ENCODE measurements at places on chromosomes 2 and 18.

DNA sequence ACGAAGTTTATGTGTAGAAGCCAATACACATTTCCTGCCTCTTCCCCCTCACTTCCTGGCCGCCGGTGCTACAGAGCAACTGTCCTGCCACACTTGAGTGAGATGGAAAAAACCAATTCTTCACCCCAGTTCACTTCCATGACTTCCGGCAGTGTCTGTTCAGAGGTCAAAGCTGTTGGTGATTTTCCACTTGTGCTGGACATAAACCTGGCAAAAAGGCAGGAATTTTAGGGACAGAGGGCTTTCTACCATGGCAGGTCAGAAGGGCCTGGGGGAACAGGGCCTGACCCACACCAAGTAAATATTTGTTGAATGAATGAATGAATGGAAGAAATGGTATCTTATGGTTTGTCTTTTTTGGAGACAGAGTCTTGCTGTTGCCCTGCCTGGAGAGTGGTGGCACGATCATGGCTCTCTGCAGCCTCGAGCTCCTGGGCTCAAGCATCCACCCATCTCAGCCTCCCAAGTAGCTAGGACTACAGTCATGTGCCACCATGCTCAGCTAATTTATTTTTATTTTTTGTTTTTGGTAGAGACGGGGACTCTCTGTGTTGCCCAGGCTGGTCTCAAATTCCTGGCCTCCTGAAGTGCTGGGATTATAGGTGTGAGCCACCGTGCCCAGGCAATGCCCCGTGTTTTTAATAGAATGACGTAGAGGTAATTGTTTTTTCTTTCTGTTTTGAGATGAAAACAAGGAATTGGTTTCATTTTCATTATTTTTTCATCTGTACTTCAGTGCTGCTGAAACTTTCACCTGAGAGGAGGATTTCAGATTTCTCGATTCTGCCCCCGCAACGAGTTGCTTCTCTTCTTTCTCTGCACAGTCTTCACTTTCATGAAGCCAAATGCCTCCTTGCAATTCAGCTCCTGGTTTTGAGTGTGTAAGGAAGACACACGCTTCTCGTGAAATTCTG lies 48.0 kb upstream of the LPIN2 start:
- DNase-seq = no peak

DNA sequence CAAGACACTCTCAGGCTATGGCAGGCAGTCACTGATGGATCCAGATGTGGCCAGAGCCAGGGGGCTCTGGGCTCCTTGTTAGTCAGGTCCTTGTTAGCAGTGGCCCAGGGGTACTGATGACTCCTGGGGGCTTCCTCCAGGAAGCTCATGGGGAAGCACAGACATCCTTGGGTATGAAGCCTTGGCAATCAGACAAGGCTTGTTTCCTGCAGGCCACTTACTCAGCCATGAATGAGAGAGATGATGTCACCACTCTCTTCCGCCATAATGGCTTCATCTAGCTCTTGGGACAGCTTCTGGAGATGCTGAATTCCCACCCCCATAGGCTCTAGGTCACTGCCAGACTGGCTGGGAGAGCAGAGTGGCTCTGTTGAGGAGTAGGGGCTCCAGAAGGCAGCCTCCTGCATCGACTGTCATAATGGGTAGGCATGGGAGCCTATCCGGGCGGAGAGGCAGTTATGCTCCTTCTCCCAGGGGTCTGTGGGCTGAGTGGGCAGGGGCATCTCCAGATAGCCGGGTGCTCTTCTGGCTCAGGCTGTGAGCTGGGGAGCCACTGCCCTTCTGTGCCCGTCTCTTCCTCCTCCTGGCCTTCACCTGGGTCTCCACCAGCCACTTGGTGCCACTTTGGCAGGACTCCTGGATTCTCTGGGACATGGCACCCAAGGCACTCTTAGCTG lies 40.2 kb upstream of the BMPR2 start:
- no peak for DNase-seq

DNA sequence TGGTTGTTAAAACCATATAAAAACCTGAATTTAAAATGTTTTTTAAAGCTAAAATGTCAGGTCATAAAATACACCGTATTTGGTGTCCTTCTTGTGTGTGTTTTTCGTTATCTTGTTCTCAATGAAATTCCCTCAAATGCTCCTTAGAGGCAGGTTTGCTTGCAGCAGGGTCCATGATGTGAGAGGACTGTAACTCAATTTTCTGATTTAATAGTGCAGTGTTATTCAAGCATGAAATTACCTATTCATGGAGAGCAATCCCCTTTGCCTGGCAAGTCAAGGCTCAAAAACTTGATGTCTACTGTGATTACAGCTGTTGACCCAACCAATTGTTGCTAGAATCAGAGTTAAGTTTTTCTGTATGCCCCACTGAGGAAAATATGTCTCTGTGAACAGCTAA lies 318.2 kb downstream of the GALNT13 start:
- DNase-seq = no peak

DNA sequence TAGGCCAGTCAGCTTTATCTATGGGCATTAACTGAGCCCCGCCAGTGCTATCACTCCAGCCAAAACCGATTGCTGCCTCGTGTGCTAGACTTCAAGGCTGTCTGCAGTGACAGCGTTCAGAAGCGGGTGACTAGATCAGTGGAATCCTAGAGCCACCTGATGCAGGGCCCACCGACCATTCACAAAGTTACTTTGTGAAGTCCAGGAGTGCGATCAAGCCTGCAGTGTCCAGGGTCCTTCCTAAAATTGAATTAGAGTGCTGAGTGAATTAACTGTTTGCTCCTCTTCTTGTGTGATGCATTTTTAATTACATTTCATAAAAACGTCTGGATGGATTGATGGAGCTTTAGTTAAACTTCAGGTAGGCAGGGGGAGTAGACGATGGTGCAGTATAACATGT lies 13.9 kb downstream of the PCARE start:
- DNase-seq = no peak

GRCh38 chr2:32811696-32812095 lies 135.1 kb upstream of the LTBP1 start:
- DNase-seq = no peak

DNA sequence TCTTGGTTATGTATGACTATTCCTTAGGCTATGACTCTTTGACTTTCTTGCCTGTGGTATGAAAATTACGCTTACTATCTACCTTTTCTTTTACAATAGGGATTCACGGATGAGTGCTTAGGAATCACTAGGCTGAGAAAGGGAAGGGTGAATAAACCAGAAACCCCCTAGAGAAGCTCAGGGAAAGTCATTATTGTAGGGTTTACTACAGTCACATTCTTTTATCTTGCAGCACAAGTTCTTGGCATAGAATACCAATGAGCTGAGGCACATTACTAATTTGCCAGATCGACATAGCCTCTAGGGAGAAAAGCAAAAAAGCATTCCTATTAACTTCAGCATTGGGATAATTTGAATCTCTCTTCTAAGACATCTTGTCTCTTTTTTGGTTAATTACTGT lies 103.3 kb downstream of the ST6GAL2 start:
- no peak for DNase-seq

DNA sequence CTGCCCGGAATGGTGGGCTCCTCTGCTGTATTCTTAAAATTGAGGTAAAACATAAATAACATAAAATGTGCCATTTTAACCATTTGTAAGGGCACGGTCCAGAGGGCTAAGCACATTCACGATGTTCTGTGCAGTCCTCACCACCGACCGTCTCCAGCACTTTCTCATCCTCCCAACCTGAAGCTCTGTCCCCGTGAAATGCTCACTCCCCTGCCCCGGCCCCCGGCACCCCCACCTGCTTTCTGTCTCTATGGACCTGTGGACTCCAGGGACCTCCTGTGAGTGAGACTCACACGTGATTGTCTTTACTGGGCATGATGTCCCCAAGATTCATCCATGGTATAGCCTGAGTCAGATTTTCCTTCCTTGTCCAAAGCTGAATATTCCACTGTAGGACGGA lies 38.7 kb upstream of the CTDP1 start:
- no peak for DNase-seq

GRCh38 chr2:241109210-241110088 lies 7.4 kb upstream of the MTERF4 start:
- no peak for DNase-seq

- DNase-seq = peak; percentile 85
Measured at GRCh38 chr18:23828426-23828825, 139.2 kb downstream of the LAMA3 start.

GRCh38 chr2:32427672-32428610 lies 71.1 kb downstream of the BIRC6 start:
- no peak for DNase-seq

- no peak for DNase-seq
Measured at GRCh38 chr18:22320155-22320554, 97.6 kb downstream of the CTAGE1 start.

DNA sequence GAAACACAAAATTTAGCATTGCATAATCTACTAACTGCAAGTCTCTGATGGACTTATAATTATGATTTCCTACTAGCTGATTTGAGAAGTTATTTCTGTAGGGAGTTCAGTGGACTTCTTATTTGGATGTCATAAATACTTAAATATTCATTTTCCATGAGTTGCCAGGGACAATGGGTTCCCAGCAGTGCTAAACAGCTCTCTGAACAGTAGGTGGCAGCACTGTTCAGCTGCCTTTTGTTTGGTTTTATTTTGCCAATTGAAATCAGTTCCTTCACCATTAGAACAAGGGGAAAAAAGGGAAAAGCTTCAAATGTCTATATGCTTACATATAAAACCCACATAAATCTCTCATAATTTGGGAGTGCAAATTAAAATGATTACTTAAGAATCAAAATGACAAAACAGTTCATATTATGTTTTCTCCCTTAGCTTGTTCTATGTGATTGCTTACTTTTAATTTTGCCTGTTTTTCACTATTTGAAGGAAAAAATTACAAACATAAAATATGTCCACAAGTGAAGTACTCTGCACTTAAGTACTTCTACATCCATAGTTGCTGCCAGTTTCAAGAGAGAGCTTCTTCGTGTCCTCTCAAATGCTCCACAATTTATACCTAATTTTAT lies 898.9 kb downstream of the CPS1 start:
- DNase-seq = no peak

GRCh38 chr2:102508863-102509262 lies 35.8 kb downstream of the SLC9A4 start:
- DNase-seq = no peak

GRCh38 chr2:60356346-60356745 lies 197.1 kb downstream of the BCL11A start:
- no peak for DNase-seq

DNA sequence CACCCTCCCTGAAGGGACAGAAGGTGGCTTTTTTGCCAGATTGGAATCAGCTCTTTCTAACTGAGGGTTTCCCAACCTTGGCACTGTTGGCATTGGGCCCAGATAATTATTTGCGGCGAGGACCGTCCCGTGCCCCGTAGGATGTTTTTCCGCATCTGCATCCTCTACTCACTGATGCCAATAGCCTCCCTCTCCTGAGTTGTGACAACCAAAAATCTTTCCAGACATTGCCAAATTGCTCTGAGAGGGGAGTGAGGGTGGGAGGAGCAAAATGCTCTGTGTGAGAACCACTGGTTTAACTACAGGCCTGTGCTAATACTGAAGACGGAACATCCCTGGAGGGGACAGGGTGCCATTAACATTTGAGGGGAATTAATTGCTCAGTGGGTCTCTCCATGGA lies 33.6 kb upstream of the GLI2 start:
- no peak for DNase-seq

DNA sequence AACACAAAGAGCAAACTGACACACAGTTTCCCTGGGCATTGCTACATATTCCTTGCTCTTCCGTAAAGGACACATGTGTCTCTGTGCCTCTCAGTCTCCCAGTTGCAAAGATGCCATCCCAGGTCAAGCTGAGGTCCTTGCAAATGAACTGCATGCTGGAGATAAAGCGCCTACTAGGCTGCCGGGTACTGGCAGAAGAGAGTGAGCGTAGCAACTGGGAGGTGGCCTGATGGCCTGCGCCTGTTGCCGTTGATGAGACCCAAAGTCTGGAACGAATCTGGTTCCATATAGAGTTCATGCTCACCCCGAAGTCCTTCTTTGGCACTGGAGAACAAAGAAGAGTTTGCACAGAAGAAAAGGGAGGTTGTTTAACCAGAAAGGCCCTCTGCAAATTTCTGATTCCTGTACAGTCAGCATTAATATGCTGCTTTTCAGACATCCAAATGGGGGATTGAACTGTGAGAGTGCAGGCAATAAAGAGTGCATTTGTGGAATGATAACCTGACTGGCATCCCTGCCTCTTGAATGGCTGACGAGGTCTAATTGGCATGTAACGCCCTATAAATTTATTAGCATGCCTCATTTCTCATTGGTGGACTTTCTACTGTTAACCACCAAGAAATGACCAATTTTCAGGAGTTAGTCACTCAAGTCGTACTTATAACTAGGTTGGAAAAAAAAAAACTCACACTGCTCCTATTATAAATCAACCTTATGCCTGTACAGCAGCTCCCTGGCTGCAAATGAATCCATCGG lies 78.7 kb downstream of the GBX2 start:
- no peak for DNase-seq

- no peak for DNase-seq
Measured at GRCh38 chr2:241987726-241988125, 118.2 kb downstream of the RTP5 start.

GRCh38 chr2:222761888-222762287 lies 90.4 kb downstream of the MOGAT1 start:
- no peak for DNase-seq

- no peak for DNase-seq
Measured at GRCh38 chr2:192604295-192604694, 409.6 kb upstream of the TMEFF2 start.

GRCh38 chr2:10141736-10142639 lies 19.4 kb downstream of the RRM2 start:
- DNase-seq = no peak

DNA sequence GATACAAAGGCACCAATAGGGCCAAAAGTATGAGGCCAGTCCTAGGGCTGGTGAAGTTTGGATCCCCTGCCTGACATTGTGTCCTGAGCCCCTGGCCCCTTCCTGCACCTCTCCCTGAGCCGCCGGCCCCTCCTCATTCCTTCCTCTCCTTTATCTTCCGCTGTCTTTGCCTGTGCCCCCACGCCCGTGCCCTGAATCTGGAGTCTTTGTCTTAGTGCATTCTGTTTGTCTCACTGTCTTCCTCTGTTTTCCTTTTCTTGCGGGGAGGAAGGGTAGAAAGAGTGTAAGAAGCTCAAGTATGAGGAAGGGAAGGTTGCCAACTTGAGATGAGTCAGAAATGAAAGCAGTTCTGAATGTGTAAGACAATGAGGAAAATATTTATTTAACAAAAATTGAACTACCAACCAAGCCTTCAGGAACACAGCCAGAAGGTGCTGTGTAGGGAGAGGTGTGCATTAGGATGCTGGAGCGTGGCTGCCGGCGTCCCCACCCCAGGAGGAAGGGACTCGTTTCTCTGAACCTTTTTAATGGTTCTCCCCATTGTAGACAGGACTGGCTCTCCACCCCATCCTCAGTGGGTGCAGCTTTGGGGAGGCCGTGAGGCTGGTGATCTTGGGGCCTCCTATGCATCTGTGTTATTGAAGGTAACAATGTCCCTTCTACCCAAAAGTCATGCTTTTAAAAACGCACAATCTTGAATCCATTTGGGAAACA lies 133.1 kb downstream of the NEDD4L start:
- DNase-seq = no peak
